A549 treated with Hydrocortisone at 1 μM for 4 hours (cell line): ENCODE measurements at places on chromosomes 6 and 20. TPM values are rescaled to one million over a fixed set of nuclear protein-coding genes. Genes with fewer than 3 reads are reported as not detected.

ID1 gene
- 338 to 530 TPM (median 447 TPM) in 5 replicates for total RNA-seq

COL21A1 gene
- total RNA-seq = 0.55 to 2.3 TPM (median 0.77 TPM) in 5 replicates

PDYN gene
- total RNA-seq = not detected in 5 replicates

RIPK1 gene
- total RNA-seq = 11.4 to 14.5 TPM (median 12.3 TPM) in 5 replicates

ATP9A gene
- 12.2 to 19.7 TPM (median 15.6 TPM) in 5 replicates for total RNA-seq

GGT7 gene
- total RNA-seq = 7.0 to 8.4 TPM (median 7.5 TPM) in 5 replicates

WFDC5 gene
- not detected in 5 replicates for total RNA-seq

SOBP gene
- total RNA-seq = 0.68 to 1.2 TPM (median 0.85 TPM) in 5 replicates

LINC00237 gene
- total RNA-seq = not detected in 5 replicates

OPN5 gene
- total RNA-seq = not detected in 5 replicates

RNF144B gene
- total RNA-seq = 0.12 to 0.68 TPM (median 0.42 TPM) in 5 replicates

ENPP5 gene
- total RNA-seq = not detected in 5 replicates

ZNF334 gene
- not detected in 5 replicates for total RNA-seq

SLC26A8 gene
- 0.10 TPM in 1 of 5 replicates, not detected in the others for total RNA-seq

GTF3C6 gene
- total RNA-seq = 90.9 to 114 TPM (median 100 TPM) in 5 replicates

TPX2 gene
- 97.7 to 131 TPM (median 102 TPM) in 5 replicates for total RNA-seq

UST gene
- 3.0 to 5.0 TPM (median 4.5 TPM) in 5 replicates for total RNA-seq

GMPR gene
- total RNA-seq = 4.3 to 6.5 TPM (median 5.6 TPM) in 5 replicates

MEI4 gene
- not detected in 5 replicates for total RNA-seq

TRAPPC3L gene
- total RNA-seq = not detected in 5 replicates

SLC22A7 gene
- total RNA-seq = not detected in 5 replicates

TSPO2 gene
- total RNA-seq = 0.15 TPM in 1 of 5 replicates, not detected in the others

TRIM40 gene
- not detected in 5 replicates for total RNA-seq

CLVS2 gene
- 0.08 to 0.26 TPM (median 0.17 TPM) in 5 replicates for total RNA-seq

ADAT2 gene
- 3.2 to 4.1 TPM (median 3.8 TPM) in 5 replicates for total RNA-seq

TUBB2A gene
- total RNA-seq = 82.8 to 101 TPM (median 92.5 TPM) in 5 replicates

SCRT2 gene
- total RNA-seq = 0.02 TPM in 1 of 5 replicates, not detected in the others

CRISP2 gene
- total RNA-seq = not detected in 5 replicates

PGC gene
- total RNA-seq = 0.08 to 0.14 TPM (median 0.12 TPM) in 3 of 5 replicates, not detected in the others

OR12D2 gene
- not detected in 5 replicates for total RNA-seq

MEA1 gene
- total RNA-seq = 87.9 to 98.7 TPM (median 90.9 TPM) in 5 replicates

RALY gene
- 133 to 156 TPM (median 151 TPM) in 5 replicates for total RNA-seq

FIG4 gene
- 3.7 to 5.3 TPM (median 4.6 TPM) in 5 replicates for total RNA-seq

PPP1R16B gene
- 0.08 to 0.22 TPM (median 0.14 TPM) in 5 replicates for total RNA-seq

CST4 gene
- not detected in 5 replicates for total RNA-seq

SIRPB1 gene
- total RNA-seq = 0.32 to 0.71 TPM (median 0.55 TPM) in 5 replicates

LY6G6F gene
- not detected in 5 replicates for total RNA-seq

CRIP3 gene
- 0.31 to 0.45 TPM (median 0.37 TPM) in 4 of 5 replicates, not detected in the other for total RNA-seq

RALGAPA2 gene
- 0.95 to 2.6 TPM (median 1.7 TPM) in 5 replicates for total RNA-seq

AURKA gene
- total RNA-seq = 90.2 to 110 TPM (median 101 TPM) in 5 replicates

MDFI gene
- total RNA-seq = 0.56 to 0.85 TPM (median 0.67 TPM) in 5 replicates

ESR1 gene
- total RNA-seq = not detected in 5 replicates

ZNF165 gene
- total RNA-seq = 0.74 to 1.1 TPM (median 0.86 TPM) in 5 replicates

GSTA3 gene
- total RNA-seq = not detected in 5 replicates

APOM gene
- 2.9 to 3.8 TPM (median 3.4 TPM) in 5 replicates for total RNA-seq

GRM4 gene
- total RNA-seq = 0.09 to 0.21 TPM (median 0.13 TPM) in 5 replicates

LHFPL5 gene
- 0.09 to 0.15 TPM (median 0.12 TPM) in 3 of 5 replicates, not detected in the others for total RNA-seq

WFDC10B gene
- total RNA-seq = not detected in 5 replicates

TAGAP gene
- not detected in 5 replicates for total RNA-seq

MLN gene
- total RNA-seq = not detected in 5 replicates
